ENCODE measurements at places on chromosomes 12 and 14.
A peak's percentile ranks its signal among the peaks of the same experiment; 100 is the strongest.

- DNase-seq, result no peak
Observed at GRCh38 chr14:92475451-92476187, 38.0 kb upstream of the RIN3 start.

DNA sequence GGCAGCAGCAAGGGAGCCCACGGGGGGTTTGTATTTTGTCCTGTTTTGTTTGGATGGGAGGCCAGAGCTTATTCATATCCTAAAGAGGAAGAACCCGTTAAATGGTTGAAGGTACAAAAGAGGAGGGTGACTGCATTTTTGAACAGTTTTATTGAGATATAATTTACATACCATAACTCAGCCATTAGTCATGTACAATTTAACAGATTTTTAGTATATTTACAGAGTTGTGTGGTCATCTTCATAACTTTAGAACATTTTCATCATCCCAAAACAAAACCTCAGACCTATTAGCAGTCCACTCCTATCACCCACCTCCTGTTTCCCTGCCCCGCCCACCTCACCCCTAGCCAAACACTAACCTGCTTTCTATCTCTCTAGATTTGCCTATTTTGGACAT, 12.6 kb downstream of the NRDE2 start:
- DNase-seq, result no peak

DNA sequence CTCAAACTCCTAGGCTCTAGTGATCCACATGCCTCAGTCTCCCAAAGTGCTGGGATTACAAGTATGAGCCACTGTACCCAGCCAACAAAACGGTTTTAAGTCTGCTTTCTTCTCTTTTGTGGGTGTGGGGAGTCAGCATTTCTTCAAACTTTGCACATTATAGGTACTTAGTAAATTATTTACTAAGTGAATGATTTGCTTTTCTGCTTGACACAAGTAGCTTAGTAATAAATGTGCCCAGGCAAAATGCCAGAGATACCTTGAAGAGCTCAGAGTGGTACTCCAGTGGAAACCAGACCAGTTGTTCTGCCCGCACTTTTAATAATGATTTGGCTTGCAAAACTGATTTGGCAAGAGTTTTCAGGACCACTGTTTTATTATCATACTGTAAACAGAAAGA, 15.0 kb downstream of the DEPDC4 start:
- no peak for DNase-seq

DNA sequence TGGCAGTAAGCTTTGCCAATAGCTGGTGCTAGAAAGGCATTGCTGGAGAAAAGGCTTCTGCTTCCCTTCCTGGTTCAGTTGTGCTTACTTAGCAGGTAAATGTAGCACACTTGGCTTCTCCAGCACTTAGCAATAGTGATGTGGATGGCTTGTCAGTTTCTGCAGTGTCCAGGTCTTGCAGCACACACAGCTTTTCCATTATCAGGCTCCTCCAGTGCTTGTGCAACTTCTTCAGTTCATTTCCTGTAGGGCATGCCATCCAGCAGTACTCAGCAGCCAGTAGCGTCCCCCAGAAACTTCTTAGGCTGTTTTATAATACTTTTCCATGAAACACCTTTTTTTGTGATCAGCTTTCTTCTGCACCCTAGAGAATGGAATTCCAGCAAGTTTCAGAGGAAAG, 154.6 kb downstream of the SLC6A15 start:
- no peak for DNase-seq

DNA sequence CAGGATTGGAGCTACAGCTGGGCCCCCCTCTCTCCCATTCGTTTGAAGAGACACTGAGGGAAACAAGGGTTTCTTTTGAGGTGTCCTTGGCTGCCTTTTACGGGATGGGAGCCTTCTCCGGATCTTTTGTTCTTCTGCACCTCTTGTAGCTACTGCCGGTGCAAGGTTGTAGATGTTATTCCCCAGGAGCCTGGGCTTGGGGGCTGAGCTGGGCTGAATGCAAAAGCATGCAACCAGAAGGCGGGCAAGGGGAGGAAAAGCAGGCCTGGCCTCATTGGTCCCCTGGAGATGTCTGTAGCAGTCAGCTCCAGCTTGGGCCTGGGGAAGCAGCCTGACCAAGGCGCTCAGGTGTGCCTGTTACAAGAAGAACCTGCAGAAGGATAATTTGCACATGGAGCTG, 110.3 kb downstream of the GCH1 start:
- no peak for DNase-seq

GRCh38 chr14:104249089-104249488, 110.7 kb downstream of the KIF26A start:
- no peak for DNase-seq

GRCh38 chr14:72616294-72616693, 277.6 kb downstream of the DPF3 start:
- DNase-seq, result no peak

DNA sequence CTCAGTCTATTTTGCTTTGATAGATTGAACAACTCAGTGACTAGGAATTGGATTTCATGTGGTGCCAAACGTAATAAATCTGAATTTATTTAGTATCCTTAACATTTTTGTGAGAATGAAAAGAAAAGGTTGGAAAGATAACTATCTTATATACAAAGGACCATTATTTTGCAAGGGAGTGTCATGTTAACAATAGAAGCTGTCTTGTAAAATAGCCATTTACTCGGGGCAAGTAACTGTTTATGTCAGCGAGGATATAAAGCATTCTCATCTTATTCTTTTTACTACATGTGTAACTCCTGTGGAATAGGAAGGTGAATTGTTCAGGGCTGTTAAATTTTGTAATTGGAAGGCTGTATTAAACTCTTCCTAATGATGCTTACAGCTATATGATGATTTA, 5.9 kb downstream of the RERGL start:
- no peak for DNase-seq

DNA sequence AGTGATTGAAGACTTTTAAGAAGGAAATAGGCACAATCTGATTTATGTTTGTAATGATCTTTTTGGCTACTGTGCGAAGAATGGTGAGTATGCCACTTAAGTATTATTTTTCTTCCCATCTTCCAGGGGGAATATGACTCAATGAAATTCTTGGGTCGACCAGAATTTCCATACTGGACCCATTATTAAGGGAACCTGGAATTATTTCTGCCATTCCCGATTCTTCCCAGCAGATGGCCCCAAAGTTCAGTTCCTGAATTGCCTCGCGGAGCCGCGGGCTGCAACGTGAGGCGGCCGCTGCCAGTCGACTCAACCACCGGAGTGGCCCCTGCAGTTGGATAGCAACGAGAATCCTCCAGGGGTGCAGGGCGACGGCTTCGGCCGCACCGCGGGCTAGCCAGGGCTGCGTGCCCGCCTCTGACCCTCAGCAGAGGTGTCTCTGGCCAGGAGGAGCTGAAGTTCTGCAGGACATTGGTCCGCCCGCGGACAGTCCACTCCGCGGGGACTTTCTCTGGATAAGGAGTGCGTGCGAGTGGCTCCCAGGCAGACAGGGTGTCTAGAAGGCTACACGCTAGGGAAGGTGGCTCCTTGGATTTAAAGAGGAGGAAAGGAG, 628 bp upstream of the TSHR start:
- DNase-seq, result peak; percentile 74

DNA sequence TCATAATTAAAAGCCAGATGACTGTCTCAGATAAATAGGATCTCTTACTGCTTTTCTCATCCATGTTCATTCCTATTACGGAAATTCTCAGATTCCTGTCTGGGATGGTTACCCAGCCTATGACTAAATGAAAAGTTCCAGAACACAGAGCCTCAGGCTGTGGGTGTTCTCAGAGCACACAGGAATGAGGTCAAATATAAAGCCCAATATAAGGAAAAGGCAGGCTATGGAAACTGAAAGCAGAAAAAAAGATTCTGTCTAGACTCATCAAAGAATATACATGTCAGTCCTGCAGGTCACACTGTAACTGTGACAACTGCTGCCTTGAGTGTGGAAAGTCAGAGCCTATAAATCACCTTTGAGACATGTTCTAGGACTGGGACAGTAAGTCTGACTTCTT, 64.3 kb downstream of the DCAF5 start:
- no peak for DNase-seq

DNA sequence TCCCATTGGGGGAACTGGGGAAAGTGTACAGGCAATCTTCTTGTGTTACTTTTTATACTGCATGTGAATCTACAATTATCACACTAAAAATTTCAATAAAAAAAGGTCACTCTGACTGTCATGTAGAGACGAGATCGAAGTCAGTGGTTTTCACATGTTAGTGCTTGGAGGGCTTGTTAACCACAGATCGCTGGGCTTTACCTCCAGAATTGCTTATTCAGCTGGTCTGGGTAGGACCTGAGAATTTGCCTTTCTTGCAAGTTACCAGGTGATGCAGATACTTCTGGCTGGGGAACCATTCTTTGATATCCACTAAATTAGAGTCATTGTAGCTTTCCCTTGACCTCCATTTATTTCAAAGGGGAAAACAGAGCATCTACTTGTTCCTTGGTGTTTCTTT, 62.8 kb upstream of the SLC38A4 start:
- DNase-seq, result no peak

- DNase-seq, result no peak
Observed at GRCh38 chr12:109988274-109988673, 7.9 kb downstream of the GIT2 start.

DNA sequence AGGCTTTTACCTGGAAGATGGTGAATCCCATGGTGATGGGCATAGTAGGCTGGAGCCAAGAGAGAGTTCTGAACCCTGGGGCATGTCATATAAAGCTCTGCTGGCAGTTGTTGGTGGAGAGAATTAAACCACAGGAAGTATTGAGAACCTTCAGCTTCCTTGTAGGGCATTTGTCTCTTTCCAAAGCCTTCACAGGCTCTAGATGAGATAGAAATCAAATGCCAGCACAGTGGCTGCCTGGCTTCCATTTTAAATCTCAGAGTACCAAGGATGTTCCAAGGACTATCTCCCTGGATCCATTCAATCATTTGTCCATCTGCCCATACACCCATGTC, 369.6 kb downstream of the DPF3 start:
- DNase-seq, result no peak

GRCh38 chr12:62697893-62698292, 231.3 kb downstream of the MON2 start:
- no peak for DNase-seq

DNA sequence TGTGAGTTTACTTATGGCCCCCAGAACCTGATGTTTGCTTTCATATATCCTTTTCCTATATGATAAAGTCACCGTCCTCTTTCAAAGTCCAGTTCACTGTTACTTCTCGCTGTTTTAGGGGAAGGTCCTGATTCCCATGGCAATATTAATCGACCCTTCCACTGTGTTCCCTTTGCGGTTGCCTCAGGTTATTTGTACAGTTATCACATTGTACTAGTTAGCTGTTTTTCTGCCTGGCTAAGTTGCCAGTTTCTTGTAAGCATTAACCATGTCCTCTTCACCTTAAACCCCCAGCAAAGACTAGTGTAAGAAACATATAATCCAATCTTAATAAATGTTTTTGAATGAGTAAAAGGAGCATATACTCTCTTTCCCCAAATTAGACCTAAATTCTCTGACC, 115.0 kb upstream of the PPFIA2 start:
- DNase-seq, result no peak

DNA sequence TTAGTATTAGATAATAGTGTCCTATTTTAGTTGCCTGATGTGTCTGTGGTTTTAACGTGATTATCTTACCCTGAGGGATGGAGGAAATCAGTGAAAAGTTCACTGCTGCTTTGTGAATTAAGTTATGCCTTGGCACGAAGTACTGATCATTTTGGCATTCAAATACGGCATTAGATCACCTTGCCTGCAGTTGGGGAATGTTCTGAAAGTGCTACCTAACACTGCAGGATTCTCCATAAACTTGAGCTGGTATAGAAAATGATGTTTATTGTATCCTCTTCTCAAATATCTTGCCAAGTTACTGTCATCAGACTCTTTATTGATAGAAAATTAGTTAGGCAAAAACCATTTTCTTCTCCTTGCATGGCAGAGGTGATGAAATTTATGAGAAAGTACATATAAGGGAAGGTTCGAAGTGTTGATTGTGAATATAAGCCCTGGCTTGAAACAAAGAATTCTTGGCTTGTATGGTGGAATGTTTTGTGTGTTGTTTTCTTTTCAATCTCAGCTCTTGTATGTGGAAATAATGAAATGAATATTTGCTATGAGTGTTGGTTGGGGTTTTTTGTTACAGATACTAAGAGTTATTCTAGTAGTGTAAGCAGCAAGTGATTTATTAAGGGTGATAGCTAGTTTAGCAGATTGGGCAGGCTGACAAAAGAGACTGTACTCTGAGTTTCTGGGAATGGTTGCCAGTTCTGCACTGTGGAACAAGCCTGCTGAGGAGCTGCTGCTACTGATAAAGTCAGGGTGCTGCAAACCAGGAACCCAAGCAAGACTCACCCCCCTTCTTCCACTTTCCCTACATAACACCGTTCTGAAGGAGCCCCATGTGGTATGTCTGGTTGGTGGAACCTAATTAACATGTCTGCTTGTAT, 448.3 kb downstream of the PCNX1 start:
- no peak for DNase-seq

All from CD4-positive, alpha-beta memory T cell (primary cell).